ENCODE measurements at places on chromosomes 5 and 9.

GRCh38 chr5:40875958-40876357, 33.3 kb upstream of the C7 start:
- no peak for DNase-seq

DNA sequence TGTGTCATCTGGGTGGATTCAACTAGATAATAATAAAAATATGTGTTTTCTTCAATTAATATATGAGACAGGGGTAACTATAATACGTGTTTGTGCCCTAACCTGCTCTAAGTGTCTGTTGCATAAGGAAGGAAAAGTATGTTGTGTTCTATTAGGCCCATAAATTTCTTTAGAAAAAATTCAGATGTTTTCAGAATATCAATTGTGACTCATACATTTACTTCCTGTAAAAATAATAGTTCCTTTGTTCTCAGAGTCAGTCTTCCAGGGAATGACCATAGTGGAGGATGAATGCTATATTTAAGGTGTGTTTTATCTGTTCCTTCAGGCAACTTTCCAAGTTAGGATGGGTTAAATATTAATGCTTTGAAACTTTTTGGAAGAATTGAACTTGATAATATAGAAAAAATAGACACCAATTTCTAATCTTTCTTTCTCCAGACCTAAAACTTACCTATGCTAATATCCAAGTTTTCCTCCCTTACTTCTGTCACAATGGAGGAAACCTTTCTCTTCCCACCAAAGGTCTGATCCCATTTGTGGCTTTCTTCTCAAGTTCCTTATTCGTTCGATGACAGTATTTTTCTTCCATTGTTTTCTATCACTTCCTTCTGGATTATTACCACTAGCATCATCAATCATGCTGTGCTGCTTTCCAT, 49.9 kb downstream of the ISL1 start:
- no peak for DNase-seq

GRCh38 chr9:93203026-93203717, 19.2 kb downstream of the WNK2 start:
- DNase-seq = no peak

GRCh38 chr5:126695091-126695490, 81.8 kb upstream of the LMNB1 start:
- no peak for DNase-seq

- DNase-seq = no peak
Measured at GRCh38 chr5:142871363-142872193, 101.4 kb downstream of the ARHGAP26 start.

DNA sequence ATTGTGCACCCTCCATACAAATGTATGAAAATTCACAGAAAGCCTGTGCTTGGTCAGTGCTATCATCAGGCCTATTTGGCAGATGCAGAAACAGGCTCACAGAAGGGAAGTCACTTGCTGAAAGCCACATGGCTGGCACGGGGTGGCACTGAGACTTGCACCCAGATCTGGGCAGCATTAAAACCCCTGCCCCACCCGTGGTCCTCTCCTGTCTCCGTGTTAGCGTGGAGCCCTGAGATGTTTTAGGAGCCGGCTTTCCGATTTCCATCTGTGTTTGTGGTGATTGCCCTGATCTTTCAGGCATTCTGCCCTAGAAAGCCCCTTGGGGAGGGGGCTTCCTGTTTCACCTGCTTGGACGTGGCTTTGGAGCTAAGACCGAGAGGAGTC, 102.2 kb upstream of the IER5L start:
- no peak for DNase-seq

DNA sequence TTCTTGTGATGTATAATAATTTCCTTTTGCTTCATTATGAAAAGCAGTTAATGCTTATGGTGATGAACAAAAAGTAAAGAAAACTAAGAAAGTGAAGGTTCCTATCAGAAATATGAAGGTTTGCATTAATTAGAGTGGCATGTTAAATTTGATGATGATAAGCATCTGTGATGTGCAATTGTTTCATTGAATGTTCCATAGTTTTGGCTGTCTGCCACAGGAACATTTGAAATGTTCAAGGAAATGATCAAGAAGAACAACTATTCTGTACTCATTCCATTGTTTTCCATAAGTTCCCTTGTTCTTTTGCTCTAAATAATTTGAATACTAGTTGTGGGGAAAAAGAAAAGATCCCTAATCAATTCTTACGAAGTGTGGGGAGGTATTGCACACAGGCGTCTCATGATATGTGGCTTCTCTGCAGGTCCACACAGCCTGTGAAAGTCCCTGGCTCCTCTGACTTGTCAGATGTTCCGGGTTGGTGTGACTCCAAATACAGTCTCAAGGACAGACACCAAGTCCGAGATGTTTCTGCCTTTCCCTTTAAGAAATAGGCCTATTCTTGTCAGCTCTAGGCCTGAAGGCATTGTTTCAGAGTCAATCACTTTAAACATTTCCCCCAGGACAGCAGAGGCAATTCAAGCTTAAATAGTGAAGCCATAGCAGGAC, 152.6 kb upstream of the MAST4 start:
- DNase-seq = no peak

GRCh38 chr5:17160756-17161040, 56.7 kb upstream of the BASP1 start:
- no peak for DNase-seq

GRCh38 chr5:38467353-38468040, 88.9 kb downstream of the LIFR start:
- no peak for DNase-seq

DNA sequence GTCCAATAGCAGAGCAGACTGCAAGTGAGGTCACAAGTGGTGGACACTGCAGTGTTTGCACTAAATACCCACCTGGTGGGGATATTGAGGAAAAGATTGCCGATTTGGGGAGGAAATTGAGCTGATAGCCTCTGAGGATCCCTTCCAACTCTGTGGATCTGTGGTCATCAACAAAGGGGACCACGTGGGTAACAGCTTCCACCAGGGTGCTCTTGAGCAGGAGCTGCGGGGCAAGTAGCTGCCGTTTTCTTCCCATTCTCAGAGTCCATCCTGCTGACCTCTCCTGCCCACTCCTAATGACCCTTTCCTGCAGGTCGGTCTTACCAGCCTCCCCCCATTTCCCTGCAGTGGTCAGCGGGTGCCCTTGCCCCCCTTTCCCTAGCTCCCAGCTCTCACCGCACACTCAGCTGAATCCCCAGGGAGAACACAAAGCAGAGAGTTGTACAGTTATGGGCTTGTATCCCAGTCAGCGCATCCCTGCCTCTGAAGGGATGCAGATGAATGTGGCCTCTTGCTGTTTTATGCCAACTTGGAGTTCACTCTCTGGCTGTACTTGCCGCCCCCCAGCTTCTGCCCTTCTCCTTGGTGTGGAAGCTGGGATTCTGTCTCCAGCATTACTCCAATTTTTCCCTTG, 18.0 kb downstream of the DAPK1 start:
- no peak for DNase-seq

- no peak for DNase-seq
Measured at GRCh38 chr9:101472891-101473290, 37.3 kb upstream of the ALDOB start.

DNA sequence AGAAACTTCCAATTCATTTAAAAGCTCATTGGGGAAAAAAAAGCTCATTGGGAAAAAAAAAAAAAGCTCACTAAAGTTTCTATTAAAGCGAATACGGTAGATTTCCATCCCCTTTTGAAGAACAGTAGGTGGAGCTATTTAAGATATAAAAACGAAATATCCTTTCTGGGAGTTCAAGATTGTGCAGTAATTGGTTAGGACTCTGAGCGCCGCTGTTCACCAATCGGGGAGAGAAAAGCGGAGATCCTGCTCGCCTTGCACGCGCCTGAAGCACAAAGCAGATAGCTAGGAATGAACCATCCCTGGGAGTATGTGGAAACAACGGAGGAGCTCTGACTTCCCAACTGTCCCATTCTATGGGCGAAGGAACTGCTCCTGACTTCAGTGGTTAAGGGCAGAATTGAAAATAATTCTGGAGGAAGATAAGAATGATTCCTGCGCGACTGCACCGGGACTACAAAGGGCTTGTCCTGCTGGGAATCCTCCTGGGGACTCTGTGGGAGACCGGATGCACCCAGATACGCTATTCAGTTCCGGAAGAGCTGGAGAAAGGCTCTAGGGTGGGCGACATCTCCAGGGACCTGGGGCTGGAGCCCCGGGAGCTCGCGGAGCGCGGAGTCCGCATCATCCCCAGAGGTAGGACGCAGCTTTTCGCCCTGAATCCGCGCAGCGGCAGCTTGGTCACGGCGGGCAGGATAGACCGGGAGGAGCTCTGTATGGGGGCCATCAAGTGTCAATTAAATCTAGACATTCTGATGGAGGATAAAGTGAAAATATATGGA, at the start of gene PCDHGA12:
PCDHGA12 (plus strand) TSS at position 176 of the 782 bp plus-strand sequence; CDS start at position 429, 253 bp downstream.
- no peak for DNase-seq
